ENCODE measurements at places on chromosomes 13 and 19.
A peak's percentile ranks its signal among the peaks of the same experiment; 100 is the strongest.

DNA sequence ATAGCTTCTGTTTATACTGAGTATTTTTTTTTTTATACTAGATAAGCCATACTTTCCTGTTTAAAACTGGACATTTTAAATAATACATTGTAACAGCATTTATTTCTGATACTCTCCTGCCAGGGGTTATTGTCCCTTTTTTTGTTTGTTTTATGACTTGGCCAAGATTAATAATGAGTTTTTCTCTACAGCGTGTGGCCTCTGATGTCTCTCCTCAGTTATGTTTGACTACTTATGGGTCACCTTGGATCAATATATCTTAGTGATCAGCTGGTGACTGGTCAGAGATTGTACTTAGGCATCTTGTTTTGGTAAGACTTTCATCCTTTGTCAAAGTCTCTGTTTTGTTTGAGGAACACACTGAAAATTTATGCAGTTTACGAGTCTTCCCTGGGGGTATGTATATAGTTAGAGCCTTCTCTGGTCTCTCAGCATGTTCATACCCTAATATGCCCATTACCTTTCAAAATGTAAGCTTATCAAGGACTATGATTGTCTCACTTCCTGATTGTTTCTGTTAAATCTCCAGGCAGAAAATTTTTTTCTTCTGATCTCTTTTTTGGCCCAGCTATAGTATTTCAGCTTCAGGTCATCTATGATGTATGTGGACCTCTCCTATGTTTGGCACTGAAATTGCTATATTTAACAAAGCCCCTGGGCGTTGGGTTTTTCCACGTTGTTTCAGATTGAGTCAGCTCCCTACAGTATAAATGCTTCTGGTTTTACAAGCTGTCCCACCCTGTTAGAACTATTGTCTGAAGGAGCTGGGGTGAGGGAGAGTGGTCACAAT, 87.9 kb downstream of the URI1 start:
- no peak for DNase-seq

GRCh38 chr13:53126841-53127245, 98.2 kb downstream of the OLFM4 start:
- no peak for DNase-seq

DNA sequence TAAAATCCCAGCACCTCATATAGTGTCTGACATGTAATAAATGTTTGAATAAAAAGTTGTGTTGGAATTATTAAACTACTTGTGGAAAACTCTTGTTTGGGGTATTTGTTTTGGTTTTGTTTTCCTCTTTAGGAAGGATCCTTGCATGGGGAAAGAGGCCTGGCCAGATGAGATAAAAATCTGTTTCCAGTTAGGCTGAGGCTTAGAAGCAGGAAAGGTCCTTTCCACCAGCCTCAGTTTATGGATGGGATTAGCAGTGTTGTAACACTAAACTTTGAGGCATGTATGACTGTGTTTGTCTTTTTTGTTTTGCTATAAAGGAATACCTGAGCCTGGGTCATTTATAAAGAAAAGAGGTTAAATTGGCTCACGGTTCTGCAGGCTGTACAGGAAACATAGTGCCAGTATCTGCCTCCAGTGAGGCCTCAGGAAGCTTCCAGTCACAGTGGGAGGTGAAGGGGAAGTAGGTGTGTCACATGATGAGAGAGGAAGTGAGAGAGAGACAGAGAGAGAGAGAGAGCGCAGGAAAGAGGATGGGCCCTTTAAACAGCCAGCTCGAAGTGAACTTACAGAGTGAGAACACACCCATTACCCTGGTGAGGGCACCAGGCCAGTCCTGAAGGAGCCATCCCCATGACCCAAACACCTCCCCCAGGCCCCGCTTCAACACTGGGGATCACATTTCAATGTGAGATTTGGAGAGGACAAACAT, 21.6 kb downstream of the SPATA13 start:
- no peak for DNase-seq

DNA sequence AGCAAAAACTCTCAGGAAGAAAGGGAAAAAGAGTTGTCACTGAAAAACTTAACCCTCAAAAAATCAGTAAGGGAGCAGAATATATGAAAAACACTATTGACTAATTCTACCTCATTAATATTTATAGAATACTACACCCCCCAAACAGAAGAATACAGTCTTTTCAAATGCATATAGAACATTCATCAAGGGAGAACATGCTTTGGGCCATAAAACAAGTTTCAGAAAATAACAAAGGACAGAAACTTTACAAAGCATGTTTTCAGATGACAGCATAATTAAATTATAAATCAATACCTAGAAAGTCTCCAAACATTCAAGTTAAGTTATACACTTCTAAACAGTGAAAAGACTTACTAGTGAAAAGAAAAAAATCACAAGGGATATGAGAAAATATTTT, 30.5 kb downstream of the SOHLH2 start:
- no peak for DNase-seq

DNA sequence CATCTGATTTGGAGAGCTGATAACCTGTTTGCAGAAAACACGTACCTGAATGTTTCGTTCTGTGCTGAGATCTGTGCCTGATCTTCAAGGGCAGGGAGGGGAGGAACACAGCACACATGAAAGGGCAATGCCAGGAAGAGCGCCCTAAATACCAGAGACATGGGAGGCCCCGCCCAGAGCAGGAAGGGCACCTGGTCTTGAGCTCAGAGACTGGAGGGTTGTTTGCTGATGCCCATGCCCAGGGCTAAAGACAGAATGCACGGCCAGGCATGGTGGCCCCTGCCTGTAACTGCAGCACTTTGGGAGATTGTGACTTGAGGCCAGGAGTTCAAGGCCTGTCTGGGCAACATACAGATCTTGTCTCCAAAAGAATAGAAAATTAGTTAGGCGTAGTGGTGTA, 183.2 kb downstream of the TUBA3C start:
- DNase-seq = no peak

- no peak for DNase-seq
Observed at GRCh38 chr13:95954266-95954665, 98.9 kb downstream of the UGGT2 start.

DNA sequence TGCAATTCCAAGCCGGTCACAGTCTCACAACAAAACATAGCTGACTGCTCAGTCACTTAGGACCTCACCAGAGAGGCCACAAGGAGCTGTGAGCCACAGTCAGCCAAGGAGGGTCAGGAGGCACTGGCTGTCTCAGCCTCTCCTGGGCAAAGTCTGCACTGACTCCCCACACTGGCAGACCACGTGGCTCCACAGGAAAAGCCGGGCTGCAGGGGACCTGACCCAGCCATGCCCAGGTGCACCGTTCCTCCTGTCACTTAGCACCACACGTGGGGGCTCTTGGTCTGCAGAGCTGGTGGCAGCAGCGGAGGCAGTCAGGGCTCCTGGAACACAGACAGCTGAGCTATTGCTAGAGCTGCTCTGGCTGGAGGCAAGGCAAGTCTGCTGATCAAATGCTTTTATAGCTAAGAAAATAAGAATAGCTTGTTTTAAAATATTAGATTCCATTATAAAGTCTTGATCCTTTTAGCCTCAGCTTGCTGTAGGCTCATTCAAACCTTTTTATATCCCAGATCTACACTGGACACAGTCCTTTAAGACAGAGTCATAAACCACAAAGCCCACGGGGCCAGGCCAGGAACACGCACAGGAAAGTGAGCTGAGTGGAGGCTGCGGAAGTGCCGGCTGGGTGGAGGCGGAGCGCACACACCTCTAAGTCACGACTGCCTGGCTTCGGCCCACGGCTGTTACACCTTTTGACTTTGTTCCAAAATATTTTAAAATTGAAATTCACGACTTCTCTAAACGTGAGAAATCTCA, 744.1 kb downstream of the UQCRFS1 start:
- no peak for DNase-seq

GRCh38 chr13:51221674-51222036, 543 bp upstream of the FAM124A start:
- DNase-seq = no peak

DNA sequence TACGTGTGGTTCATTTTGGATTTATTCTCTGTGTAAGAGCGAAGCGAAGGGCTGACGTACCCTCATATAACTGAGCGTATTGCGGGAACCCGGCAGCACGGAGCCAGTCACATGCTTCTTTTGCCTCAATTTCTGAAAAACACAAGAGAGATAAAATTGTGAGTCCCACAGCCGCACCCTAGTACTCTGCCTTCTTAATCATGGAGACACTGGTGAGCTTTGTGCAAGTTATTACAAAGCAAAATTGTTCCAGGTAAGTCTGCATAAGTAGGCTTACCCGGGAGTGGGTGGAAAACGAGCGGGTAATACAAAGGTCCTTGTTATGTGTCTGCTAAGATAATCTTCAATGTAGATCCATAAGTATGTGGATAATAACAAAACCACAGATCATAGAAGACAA, 118.1 kb downstream of the STARD13 start:
- no peak for DNase-seq

GRCh38 chr13:57631596-57632275, at the start of gene PCDH17:
Gene PCDH17, plus strand, starts transcription at chr13:57631744. Its CDS starts 803 bp downstream, at chr13:57632547.
- DNase-seq = peak; percentile 65

- peak; percentile 23 for DNase-seq
Observed at GRCh38 chr13:31946091-31946770, 85.3 kb upstream of the FRY start.

- no peak for DNase-seq
Observed at GRCh38 chr19:8615024-8615423, 4.5 kb upstream of the ADAMTS10 start.

- no peak for DNase-seq
Observed at GRCh38 chr19:2329149-2329478, 630 bp downstream of the SPPL2B start.

- DNase-seq = peak; percentile 86
Observed at GRCh38 chr19:45632468-45633196, 6.6 kb downstream of the EML2 start.

GRCh38 chr19:12224676-12225075, 61.8 kb downstream of the ZNF136 start:
- DNase-seq = no peak

GRCh38 chr13:98549006-98549727, 27.7 kb downstream of the STK24 start:
- DNase-seq = no peak

DNA sequence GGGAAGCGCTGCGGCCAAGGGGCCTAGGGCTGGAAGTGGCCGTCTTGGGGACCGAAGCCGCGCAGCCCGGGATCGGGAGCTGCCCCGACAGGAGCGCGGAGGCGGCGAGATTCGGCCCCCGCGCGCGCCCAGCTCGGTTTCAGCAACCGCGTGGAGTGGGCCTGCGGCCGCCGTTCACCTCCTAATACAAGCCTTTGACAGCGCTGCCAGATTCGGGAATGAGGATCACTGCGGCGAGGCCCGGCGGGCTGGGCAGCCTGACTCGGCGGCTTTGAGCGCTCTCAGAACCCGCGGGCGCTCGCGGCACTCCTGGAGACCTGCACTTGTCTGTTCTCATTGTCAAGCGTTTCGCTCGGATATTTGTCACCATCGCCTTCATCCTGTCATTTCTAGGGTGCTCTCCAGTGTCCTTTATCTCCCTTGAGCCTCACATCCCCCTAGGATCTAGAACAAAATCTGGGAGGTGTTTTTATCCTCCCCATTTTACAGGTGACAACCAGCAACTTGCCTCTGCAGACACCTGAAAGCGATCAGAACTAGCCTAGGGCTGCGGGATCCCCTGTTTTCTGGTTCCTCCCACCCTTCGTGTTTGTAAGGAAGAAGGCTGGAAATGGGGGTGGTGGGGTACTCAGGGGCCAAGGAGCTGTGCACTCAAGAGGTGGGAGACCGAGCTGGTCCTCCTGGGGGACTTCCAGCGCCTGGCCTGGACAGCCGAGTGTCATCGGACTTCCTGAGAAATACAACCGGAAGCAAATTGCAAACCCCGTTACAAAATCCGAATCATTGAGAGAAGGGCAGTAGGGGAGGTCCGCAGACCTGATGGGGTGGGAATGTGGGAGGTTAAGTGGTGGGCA, 1.5 kb upstream of the CDX2 start:
- DNase-seq = no peak

DNA sequence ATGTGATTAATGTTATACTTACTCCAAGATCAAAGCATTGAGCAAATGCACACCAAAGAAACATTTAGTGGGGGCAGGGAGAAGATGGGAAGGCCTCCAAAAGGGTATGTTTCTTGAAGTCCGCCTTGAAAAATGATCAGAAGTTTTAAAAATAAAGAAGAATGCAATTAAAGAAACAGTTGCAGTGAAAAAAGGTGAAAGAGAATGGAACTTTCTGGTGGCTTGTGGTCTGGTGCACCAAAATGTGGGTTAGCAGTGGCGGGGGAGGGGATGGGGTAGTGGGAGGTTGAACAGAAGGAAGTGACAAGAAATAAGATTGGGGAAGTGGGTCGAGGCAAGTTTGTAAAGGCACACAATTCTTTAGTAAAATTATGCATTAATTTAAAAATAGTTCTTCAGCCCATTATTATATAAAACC, 2.5 kb downstream of the LCP1 start:
- no peak for DNase-seq

DNA sequence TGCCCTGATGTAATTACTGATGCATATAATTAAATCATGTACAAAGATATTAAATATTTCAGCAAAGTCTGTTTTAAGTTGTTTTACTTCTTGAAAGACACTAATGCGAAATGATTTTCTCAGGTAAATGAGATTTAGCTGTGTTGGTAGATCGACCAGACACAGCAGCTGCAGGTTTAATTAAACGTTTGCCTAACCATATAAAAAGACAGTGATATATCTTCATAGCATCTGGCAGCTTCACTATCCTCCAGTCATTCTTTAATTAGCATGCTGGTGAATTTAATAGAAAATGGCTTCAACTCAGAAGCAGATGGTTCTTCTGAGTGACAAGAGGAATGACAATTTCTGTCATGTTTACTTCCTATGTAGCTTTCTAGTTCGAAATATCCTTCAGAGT, 69.3 kb downstream of the NHLRC3 start:
- peak; percentile 17 for DNase-seq

DNA sequence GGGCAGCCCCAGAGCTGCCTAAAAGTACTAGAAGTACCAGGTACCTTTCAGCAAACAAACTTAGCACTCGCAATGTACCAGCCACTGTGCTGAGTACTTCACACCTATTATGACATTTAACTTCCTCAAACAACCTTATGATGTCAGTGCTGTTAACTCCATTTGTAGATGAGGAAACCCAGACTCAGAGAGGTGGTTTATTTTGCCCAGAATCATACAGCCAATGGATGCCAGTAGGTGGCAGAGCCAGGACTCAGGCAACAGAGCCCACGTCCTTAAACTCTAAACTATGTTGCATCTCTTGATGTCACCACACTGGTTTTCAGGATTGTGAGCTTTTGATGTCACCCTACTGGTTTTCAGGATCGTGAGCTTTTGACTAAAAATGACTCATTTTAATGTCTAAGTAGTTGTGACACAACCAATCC, 78.9 kb downstream of the FLT1 start:
- DNase-seq = no peak

DNA sequence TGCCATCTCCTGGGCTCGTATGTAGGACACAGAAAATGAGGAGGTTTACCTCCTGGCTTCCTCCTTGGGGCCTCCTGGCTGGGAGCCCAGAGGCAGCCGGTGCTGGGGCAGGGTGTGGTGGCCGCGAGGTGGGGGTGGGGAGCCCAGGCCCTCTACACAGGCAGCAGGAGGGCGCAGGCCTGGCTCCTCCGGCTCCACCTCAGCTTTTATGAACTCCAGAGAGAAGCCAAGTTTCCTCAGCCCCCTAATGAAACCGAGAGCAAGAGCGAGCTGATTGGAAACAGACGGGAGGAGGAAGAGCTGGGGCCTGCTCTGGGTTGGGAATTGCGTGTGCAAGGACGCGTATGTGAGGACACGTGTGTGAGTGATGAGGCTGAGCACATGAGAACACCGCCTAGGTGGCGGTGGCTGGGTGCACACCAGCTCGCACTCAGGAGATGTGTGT, 23.1 kb downstream of the LYL1 start:
- no peak for DNase-seq
